SK-N-MC (cell line): ENCODE measurements at places on chromosomes 1 and 21.
A peak's percentile ranks its signal among the peaks of the same experiment; 100 is the strongest.

DNA sequence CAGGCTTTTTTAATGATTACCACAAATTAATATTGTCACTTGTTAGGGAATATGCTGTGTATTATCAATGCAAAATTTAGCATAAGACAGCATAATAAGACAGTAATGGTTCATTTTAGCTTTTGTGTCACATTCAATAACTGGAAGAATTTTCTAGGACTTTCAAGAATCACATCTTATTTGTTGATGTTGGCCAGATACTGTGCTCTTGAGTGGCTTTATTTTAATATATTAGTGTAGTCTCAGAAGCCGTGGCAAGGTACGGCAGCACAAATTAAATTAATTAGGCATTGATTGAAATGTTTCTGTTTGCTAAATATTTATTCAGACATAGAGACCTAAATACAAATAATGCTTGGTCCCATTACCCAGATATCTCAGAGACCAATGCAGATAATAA is 10.4 kb downstream of the IFI44L start:
- DNase-seq: no peak

GRCh38 chr1:1596493-1597274 is 3.3 kb downstream of the FNDC10 start:
- DNase-seq: no peak

DNA sequence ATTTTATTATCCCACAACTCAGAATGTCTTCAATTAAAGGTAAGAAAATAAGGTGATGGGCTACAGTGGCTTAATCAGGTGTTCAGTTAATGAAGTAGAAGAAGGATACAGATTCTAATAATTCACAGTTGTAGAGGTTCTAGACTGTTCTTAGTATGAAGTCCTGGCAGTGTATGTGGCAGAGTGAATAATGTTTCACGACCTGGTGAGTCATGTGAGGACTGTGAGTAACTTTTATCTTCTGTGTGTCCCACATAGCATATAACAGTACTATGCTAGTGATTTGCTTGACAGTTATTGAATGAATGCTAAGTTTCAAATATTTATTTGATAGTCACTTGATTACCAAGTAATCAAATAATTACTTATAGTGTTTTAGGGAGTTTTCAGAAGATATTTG is 20.0 kb downstream of the SLC16A4 start:
- DNase-seq: no peak

- DNase-seq: no peak
Observed at GRCh38 chr1:225937048-225937968, 3.7 kb downstream of the LEFTY2 start.

DNA sequence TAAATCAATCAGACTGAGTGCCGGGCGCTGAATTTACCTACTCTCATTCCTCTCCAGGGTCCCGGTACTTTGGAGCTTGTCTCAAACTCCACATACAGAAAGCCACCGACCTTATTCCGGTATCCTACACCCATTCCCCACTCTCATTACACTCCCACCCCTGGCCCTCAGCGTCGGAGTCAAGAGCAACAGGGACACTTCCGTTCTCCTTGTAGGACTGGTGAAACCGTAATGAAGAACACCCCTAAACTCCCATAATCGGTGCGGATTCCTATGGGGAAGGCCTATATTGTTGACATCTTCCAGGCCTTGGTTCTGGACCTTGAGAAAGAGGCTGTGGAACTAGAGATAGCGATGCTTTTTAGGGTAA is 798 bp downstream of the ZBED6 start:
- no peak for DNase-seq

DNA sequence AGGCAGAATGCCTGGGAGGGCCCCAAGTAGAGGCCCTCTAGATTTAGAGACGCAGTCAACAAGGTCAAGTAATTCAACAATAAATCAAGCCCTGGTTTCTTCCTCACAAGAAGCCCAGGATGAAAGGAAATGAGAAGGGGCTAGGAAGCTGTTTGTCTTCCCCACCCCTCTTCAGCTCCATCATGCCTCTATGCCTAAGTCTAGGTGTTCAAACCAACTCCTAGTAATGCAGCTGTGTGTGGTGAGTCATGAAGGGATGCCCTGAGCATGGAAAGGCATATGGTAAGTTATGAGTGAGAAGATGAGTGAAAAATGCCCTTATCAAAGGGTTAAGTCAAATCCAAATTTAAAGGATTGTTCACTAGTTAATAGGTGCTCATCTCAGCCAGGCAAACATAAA is 339.5 kb downstream of the KCNH1 start:
- no peak for DNase-seq

DNA sequence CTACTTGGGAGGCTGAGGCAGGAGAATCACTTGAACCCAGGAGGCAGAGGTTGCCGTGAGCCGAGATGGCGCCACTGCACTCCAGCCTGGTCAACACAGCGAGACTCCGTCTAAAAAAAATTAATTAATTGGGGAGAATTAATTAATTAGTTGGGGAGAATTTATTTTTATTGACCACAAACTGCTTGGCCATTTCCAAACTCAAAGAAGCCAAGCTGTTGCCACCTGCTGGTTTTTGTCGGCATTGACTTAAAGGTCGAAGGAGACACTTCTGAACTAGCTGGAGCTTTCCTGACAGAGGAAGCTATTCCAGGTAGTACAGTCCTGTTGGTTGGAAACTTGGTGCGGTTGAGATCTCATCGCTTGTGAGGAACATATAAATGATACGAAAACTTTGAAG is 13.1 kb downstream of the MAP1LC3C start:
- DNase-seq: no peak

- DNase-seq: no peak
Observed at GRCh38 chr1:192491804-192492554, 83.6 kb upstream of the RGS1 start.

DNA sequence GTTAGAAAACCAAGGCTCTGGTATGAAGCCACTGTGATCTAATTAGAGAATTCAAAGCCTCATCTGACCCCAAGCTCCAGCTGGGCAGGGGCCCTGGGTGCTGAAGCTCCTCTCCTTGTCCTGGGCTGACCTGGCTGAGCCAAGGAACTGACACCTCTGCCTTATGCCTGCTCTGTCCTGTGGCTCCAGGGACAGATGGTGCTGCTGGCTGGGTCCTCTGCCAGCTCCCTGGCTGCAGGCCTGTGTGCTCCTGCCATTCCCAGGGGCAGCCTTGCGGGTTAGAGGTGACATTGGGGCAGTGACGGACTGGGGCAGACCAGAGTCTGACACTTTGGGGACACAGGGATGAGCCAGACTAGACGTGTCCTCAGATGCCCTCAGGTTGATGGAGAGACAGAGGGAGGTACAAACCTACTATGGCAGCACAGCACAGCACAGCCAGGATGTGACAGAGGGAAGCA is 11.8 kb downstream of the ACOT11 start:
- no peak for DNase-seq

DNA sequence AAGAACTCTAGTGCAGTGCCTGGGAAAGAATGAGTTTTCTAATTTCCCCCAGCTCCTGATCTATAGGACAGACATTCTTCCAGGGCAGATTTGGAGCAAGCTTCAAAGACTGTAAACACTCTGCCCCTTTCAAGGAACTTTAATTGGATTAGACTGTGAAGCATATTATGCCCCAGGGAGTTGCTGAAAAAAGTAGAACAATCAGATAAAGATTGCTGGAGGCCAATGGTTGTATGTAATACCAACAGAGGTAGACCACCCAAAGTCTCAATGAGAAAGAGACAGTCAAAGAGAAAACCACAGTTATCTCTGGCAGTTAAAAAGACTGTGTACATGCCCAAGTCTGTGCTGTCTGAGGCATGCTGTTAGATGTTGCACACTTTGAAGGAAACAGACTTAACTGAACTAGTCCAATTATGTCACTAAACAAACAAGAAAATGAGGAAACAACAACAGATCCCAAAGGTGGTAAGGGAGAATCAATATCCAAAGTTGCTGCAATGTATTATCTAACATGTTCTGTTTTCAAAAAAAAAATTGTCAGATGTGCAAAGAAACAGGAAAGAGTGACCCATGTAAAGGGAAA is 24.4 kb downstream of the C4BPA start:
- peak; percentile 16 for DNase-seq

- DNase-seq: peak; percentile 26
Observed at GRCh38 chr21:15617964-15618363, 111.8 kb upstream of the USP25 start.

DNA sequence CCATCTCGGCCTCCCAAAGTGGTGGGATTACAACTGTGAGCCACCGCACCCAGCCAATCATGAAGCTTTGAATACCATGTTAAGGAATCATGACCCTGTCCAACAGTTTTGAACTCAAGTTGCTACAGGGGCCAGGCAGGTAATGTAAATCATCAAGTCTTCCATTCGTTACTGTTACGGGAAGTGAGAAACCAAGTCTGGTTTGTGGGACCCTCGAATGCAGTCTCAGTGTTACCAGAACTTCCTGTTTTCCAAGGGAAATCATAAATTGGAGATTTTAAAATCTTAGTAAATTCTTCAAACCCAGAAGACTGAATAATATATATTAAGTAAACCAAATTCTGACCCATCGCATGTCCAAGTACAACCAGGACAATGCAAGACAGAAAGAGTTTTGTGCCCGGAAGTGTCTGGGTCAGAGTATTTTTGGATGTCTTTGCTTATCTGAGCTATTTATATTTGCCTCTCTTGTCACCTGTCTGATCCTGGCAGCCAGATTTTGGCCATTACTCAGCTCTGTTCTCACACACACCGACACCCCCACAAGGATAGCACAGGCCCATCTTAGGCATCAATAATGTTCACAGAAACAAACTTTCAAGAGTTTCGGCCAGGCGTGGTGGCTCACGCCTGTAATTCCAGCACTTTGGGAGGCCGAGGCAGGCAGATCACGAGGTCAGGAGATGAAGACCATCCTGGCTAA is 8.8 kb downstream of the ATP5IF1 start:
- no peak for DNase-seq

DNA sequence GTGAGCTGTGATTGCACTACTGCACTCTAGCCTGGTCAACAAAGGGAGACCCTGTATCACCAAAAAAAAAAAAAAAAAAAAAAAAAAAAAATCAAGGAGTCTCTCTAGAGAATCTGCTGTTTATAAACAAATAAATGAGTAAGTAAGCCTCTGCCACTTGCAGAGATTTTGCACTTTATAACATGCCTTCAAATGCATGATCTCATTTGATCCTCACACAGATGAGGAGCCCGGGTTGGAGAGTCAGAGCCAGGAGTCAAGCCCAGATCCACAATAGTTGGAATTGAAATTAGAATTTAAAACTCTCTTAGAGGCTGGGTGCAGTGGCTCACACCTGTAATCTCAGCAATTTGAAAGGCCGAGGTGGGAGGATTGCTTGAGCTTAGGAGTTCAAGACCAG is 4.0 kb downstream of the PRELP start:
- no peak for DNase-seq

DNA sequence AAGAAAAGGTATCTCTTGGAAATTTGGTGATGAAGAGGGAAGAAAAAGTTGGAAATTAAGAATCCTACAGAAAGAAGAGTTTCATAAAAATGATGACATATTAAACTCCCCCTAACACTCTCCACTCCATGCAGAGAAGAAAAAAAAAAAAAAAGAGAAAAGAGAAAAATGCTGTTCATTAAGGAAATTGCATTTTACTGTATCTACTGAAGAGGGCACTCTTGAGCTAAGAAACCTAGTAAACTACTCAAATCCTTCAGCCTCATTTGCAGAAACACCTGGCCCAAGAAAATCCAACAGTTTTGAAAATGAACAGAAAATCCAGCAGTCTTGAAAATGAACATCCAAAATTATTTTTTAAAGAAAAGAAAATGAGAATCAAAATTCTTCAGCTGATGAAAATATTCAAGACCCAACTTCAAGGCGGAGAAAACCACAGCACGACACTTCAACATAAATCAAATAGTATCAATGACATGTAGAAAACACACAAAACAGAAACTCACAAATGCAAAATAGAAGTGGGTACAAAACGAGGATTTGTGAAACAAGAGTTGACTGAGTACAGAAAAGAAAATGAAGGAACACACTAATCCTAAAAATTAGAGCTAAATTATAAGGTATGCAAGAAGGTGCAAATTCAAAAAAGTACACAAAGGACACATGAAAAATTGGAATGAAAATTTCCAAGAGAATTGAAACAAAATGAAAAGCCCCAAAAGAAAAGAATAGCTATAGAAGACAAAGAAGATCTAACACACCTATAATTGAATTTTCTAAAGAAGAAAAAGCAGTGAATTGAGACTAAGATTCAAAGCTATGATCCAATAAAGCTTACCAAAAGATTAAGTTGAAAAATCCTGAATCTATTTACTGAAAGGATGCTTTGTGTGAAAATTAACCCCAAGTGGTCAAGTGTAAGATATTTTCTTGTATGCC is 73.2 kb upstream of the DNAJC6 start:
- DNase-seq: no peak

DNA sequence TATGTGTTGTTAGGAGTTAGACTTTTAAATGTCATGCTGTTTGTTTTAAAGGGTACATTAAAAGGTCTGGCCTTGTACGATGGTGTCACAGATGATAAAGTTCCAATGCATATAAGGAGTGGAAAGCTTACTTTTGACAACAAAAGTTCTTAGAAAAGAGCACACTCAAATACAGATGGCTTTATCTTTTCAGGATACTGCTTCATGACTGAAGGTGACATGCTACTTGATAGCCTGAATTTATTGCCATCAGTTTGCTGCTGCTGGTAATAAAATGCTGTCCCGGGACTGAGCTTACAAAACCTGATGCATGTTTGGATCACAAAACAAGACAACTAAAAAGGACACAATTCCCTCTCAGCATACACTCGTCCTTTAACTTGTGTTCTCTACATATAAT is 84.9 kb downstream of the TTC3 start:
- DNase-seq: no peak

GRCh38 chr1:169696273-169697100 is 14.9 kb downstream of the SELL start:
- no peak for DNase-seq

DNA sequence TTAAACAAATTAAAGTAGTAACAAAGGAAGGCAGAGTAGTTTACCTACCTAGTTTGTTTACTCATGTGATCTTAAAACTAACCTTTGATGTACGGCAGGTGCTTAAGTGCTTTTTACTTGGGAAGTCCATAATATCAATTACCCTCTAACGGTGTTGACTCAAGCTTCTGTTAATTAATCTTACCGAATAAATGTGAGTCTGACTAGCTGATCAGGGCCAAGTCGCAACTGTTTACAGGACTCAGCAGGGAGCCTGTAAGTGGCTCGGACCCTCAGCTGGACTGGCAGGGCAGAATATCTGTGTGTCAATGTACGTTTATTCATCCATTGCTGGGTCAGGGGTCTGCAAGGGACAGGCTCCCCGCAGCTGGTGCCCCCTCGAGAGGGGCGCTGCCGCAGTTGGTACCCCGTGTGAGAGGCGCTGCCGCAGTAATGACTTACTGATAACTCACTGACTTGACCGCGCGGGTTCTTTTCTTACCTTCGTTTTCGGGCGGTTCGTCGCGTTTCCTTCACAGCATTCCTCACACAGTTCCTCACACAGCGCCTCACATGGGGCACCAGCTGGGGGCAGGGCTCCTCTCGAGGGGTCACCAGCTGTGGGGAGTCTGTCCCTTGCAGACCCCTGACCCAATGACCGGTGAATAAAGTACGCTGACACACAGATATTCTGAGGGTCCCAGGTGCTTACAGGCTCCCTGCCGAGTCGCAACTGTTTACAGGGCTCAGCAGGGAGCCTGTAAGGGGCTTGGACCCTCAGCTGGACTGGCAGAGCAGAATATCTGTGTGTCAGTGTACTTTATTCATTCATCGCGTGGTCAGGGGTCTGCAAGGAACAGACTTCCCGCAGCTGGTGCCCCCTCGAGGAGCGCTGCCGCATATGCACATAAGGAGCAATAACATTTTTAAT is 3.0 kb downstream of the FMO1 start:
- no peak for DNase-seq

- no peak for DNase-seq
Observed at GRCh38 chr1:229318056-229318455, 24.8 kb downstream of the CCSAP start.

GRCh38 chr1:7552402-7552801 is 218.7 kb upstream of the VAMP3 start:
- no peak for DNase-seq
